Mucosa of gallbladder (tissue), 1 donor: ENCODE measurements at places on chromosomes 6 and 20. TPM values are rescaled to one million over a fixed set of nuclear protein-coding genes. Genes with fewer than 3 reads are reported as not detected.

DNA sequence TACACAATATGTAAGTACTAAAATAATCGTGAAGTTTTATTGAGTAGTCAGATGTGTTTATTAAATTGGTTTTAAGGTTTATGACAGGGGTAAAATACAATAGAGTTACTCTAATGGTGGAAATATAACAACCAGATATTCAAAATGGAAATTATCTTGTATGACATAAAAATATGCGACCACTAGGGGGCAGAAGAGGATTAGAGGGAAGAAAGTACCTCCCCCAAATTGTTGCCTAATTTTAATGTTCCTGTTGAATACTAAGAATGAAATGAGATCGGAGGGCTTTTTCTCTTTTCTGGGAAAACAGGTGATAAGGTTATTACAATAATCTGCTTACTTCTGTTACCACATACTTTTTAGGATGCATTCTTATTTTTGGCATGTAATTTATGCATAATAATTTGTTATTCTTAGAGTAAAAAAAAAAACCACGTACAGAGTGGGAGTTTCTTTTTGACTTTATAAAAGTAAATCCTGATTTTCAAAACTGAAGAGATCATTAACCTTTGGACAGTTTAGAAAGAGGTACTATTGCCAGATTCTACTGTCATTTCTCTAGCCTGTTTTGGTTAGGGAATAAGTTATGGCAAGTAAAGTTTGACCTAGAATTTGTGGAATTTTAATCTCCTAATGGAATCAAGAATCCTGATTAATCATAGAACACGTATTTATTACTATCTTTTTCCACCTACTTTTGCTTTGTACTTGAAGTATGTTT lies 159.2 kb downstream of the CD109 start:
- DNase-seq: no peak

DNA sequence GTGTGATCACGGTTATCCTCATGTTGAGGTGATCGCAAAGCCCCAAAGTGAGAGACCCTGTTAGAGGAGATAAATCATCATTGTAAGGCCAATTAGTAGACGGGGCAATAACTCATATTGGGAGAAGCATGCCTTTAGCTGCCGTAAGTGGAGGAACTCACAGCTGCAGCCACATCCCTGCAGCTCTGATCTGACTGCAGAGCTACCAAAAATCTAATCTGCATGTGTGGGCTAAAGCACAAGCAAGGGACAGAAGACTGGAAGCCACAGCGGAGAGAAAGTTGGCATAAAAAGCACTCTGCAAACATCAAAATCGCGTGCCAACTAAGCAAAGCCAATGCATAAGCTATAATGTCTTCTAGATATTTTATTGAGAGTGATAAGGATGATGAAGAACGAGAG lies 79.8 kb downstream of the TBC1D7 start:
- DNase-seq: no peak

SLC2A10 gene
- 21.8 TPM for total RNA-seq

- DNase-seq: no peak
Measured at GRCh38 chr6:109010705-109011102, 83.9 kb downstream of the SESN1 start.

HLA-DQA1 gene
- 38.8 TPM for total RNA-seq

- no peak for DNase-seq
Measured at GRCh38 chr6:67016921-67017460, 1310.0 kb upstream of the EYS start.

GRCh38 chr6:40817369-40817768 lies 221.7 kb downstream of the UNC5CL start:
- DNase-seq: no peak

GRCh38 chr20:2332711-2333110 lies 36.9 kb downstream of the TGM3 start:
- no peak for DNase-seq

SGK2 gene
- 56.8 TPM for total RNA-seq

ATP6V1G2 gene
- 4.1 TPM for total RNA-seq

- no peak for DNase-seq
Measured at GRCh38 chr6:121867095-121867494, 431.6 kb downstream of the GJA1 start.

HLA-DRB5 gene
- total RNA-seq: 48.0 TPM

- no peak for DNase-seq
Measured at GRCh38 chr20:35954907-35955251, 577 bp upstream of the SCAND1 start.

DNA sequence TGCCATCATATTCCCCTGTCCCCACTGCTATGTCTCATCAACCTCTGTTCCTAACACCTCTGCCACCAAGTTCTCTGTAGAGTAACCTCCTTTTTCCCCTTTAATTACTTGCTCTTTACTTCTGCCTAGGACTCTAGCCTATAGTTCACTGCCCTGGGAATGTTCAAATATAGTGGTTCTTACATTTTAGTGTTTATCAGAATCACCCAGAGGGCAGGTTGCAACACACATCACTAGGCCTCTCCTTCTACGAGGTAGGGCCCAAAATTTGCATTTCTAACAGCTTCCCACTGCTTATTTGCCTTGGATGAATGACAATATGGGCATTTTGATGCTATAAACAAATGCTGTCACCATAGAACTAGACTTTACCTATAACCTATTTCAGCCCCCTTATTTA lies 23.1 kb upstream of the C6orf141 start:
- no peak for DNase-seq

SLC52A3 gene
- 7.5 TPM for total RNA-seq

DNA sequence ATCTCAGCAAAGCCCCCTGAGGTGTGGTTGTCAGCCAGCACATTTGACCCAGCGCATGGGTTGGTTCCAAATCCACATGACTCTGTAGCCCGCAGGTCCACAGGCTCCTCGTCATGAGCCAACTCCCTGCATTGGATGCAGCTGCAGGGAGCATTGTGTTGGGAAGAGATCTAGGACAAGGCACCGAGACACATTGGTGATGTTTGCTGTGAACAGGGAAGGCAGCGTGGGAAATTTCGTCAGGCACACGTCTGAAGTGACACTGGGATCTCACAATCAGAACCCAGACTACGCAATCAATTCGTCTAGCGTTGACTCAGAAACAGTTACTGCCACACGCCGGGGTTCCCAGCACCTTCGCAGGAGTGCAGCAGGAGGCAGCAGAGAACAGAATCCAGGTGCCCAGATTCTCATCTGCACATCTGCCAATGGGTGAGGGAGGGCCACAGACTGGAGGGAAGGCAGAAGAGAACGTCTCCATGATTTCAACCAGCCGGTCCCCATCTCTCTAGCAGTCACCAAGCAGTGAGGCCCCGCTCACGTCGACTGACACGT lies 177.0 kb downstream of the TTLL2 start:
- DNase-seq: peak; percentile 69

GRCh38 chr20:8296536-8296935 lies 164.5 kb downstream of the PLCB1 start:
- no peak for DNase-seq

- no peak for DNase-seq
Measured at GRCh38 chr20:57660922-57661745, 40.9 kb upstream of the ZBP1 start.

RAD21L1 gene
- not detected for total RNA-seq

- no peak for DNase-seq
Measured at GRCh38 chr6:154106251-154106650, 67.2 kb downstream of the OPRM1 start.

- DNase-seq: no peak
Measured at GRCh38 chr6:158962371-158962770, 37.6 kb downstream of the RSPH3 start.

DNA sequence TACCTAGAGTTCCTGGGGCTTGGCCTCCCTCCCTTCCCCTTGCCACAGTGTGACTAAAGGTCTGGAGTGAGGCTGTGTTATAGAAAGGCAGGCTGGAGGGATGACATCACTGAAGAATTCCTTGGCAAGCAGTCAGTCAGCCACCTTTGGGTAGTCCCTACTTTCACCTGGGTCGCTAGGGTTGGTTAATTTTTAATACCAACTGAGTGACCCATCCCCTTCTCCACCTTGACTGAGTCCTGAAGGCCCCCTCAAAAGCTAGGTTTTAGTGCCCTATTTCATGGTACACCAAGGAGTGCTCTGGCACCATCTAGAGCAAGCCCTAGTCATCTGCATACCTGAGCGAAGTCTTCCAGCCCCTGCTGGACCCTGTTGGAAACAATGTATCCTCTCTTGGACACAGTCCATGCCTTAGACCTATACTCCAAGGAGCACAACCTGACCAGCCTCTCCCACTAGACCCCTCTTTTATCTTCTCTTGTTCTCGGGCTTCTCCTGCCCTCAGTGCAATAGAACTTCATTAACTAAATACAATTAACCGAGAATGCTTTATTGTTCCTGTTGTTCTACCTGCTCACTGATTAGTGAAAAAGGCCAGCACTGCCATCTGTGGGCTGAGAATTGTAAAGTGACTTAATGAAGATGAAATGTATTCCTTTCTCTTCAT lies 44.6 kb downstream of the RIN2 start:
- DNase-seq: peak; percentile 67

DNA sequence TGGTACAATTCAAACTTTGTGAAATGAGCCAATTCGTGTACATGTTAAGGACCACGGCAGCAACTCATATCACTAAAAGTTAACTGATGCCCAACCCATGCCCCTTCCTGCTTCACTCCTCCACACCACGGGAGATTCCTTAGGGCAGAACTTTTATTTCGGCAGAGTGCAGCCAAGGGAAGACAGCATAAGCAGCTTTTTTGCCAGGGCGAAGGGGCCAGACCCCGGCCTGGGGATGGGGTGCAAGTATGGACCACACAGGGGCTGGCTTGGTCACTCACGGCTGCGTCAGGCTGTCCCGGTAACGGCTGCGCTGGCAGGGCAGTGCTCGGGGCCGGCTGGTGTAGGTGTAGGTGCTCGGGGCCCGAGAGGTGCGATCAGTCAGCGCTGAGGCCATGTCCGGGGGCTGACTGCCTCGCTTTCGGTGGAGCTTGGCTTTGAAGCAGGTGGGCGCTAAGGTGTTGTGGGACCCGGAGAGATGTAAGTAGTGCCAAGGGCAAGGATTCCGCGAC lies 792 bp downstream of the RSPH3 start:
- peak; percentile 16 for DNase-seq

LGSN gene
- total RNA-seq: 0.06 TPM

DNA sequence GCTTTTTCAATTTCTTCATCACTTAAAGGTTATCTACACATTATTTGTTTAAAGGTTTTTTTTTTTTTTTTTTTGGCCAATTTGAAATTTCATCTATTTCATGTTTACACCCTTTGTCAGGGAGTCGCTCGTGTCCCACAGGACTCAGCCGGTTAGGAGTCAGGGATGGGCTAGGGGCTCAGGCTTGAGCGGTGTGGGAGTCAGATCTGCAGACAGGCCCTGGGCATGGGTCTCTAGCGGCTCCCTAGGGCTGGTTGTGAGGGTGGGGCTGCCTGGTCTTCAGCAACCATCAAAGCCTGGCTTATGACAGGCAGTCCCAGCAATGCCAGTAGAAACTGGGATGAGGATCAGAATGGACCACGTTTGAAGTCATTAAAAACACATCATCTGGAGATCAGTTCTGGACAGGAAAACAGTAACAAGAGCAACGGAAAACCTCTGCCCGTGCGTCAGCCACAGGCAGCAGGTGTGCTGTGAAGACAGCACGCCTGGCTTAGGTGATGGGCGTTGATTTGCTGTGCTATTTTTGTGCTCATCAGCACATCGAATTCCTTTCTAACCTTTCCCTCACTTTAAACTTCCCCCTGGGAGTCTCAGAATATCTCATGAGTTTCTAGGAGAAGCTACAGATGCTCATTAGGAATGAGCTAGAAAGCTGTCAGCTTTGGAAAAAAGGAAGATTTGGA lies 91.3 kb upstream of the MPC1 start:
- no peak for DNase-seq

GRCh38 chr6:49912196-49912595 lies 45.9 kb upstream of the CRISP1 start:
- DNase-seq: no peak

GRCh38 chr6:160030103-160030502 lies 61.2 kb downstream of the IGF2R start:
- peak; percentile 81 for DNase-seq

BHLHE23 gene
- not detected for total RNA-seq

PARD6B gene
- total RNA-seq: 41.1 TPM

- DNase-seq: peak; percentile 42
Measured at GRCh38 chr6:160355001-160355400, 6.8 kb downstream of the SLC22A3 start.

DNA sequence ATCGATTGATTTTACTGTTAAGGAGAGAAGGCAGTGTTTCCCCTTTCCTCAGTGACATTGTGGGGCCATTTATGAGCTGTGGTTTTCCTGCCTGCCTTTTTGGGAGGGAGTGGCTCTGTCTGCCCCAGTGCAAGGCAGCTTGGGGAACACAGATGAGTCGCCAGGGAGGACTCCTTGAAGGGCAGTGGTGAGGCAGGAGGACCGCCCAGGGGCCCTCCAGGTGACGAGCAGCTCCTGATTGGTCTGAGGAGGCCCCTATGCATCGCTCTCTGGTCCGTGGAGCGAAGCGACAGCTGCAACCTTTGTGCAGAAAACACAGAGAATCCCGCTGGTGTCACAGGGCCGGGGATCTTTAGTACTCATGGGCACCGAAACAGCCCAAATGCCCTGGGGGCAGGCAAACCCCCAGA lies 100.3 kb downstream of the TMEM242 start:
- no peak for DNase-seq

DNA sequence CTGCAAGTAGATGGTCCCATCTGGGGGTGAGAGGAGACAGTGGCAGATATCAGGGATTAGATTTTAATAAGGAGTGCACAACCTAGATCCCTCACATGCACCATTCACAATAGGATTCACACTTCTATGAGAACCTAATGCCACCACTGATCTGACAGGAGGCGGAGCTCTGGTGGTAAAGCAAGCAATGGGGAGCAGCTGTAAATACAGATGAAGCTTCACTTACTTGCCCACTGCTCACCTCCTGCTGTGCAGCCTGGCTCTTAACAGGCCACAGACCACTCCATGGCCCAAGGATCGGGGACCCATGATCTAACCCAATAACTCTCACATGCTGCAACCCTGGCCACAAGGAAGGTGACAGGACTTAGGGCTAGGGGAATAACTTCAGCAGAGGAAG lies 75.4 kb downstream of the ZNF133 start:
- DNase-seq: no peak

E2F3 gene
- 7.7 TPM for total RNA-seq

HLA-DQA2 gene
- total RNA-seq: 2.4 TPM

DNA sequence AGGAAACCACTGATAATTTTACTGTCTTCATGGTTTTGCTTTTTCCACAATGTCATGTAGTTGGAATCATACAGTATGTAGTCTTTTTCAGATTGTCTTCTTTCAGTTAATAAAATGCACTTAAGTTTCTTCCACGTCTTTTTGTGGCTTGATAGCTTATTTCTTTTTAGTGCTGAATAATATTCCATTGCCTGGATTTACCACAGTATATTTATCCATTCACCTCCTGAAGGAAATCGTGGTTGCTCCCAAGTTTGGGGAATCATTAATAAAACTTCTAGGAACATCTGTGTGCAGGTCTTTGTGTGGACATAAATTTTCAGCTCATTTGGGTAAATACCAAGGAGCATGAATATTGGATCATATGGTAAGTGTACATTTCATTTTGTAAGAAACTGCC lies 38.8 kb upstream of the ZNFX1 start:
- DNase-seq: no peak

GRCh38 chr6:112613410-112613809 lies 266.3 kb downstream of the RFPL4B start:
- DNase-seq: no peak

- peak; percentile 44 for DNase-seq
Measured at GRCh38 chr6:106520711-106521401, 108.4 kb downstream of the RTN4IP1 start.

SCP2D1 gene
- total RNA-seq: not detected

VIP gene
- total RNA-seq: 3.0 TPM

TCF21 gene
- 10.9 TPM for total RNA-seq

FHL5 gene
- 4.3 TPM for total RNA-seq
